ENCODE measurements at places on chromosomes 5 and 9.
A peak's percentile ranks its signal among the peaks of the same experiment; 100 is the strongest.

DNA sequence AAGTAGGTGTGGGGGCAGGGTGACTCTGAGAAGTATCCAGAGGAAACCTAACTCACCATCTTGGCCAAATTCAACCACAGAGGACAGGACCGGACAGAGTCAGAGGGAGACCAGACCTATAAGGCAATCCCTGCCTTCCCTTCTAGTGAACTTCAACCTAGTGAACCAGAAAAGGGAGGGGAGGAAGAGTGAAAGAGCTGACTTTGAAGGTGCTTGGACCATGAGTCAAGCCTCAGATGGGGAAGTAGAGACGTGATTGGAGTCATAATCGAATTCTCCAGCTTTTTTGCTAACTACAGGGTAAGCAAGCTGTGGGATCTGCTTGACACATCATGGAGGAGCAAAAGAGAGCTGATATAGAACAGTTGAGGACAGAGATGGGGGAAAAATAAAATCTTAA lies 18.8 kb upstream of the KIF2A start:
- peak; percentile 45 for DNase-seq

DNA sequence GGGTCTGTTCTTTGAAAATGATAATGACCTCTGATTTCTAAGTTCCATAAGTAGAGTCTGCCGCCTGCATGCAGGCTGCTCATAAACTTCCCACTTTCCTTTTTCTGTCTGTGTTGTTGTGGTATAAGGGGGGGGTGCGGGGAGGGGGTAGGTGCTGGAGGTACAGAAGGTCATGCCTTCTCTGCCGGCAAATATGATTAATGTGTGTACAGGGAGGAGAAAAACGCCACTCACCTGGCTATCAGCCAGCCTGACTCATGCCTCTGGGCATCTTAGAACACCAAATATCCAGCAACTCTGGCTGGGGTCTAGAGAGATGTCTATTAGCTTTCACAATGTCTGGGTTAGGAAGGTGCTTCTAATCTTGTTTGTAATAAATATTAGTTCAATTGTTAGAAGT lies 128.3 kb downstream of the EFNA5 start:
- no peak for DNase-seq

DNA sequence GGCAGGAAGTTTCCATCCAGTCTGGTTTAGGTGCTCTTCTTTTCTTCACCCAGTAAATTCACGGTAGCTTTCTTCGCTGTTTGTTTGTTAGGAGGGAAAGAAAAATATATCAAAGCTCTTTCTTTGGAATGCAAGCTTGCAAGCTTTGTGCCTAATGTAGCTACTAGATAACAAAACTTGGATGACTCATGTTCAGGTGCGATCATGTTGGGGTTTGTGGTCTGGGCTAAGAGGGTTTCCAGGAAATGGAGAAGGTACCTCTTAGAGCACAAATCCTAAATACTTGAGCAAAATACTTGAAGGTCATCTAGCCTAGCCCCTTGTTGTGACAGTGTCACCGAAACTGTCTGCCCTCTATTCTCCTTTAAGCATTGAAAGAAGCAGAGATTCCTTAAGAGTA lies 17.7 kb downstream of the SRP19 start:
- no peak for DNase-seq

DNA sequence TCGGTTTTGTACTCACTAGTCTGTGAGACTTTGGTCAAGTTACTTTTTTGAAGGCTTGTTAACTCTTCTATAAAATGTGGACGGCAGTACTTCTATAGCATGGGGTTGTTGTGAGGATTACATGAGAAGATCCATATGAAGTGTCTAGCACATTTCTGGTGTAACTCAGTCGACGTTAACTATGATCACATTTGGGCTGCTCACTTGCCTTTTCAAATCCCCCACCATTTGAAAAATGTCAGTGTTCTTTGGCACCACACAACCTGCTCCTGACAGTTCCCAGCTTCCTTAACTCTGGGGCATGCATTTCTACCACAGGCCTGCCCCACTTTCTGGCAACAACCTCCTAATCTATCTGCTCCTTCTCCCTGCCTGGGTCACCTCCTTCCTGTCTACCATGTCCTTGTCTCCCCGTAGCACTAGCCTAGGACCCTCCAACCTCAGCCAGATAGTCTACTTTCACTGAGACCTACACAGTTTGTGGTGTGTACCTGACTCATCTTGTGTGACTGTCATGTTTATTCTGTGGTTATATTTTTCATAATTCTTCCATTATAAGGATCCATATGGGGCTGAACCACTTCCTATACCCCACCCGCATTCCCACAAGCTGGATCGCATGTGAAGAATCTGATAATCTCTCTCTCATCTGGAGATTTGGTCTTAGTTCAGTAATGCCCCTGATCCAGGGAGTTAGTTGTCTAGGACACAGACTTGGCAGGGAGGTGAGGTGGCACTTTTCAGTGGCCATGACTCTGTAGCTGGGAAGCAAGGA lies 30.2 kb upstream of the BASP1 start:
- no peak for DNase-seq

- peak; percentile 93 for DNase-seq
Measured at GRCh38 chr9:89701221-89701798, 96.5 kb downstream of the GADD45G start.

- no peak for DNase-seq
Measured at GRCh38 chr5:82106756-82107155, 134.9 kb downstream of the ATG10 start.

- peak; percentile 89 for DNase-seq
Measured at GRCh38 chr9:14992081-14992480, 81.9 kb upstream of the FREM1 start.

DNA sequence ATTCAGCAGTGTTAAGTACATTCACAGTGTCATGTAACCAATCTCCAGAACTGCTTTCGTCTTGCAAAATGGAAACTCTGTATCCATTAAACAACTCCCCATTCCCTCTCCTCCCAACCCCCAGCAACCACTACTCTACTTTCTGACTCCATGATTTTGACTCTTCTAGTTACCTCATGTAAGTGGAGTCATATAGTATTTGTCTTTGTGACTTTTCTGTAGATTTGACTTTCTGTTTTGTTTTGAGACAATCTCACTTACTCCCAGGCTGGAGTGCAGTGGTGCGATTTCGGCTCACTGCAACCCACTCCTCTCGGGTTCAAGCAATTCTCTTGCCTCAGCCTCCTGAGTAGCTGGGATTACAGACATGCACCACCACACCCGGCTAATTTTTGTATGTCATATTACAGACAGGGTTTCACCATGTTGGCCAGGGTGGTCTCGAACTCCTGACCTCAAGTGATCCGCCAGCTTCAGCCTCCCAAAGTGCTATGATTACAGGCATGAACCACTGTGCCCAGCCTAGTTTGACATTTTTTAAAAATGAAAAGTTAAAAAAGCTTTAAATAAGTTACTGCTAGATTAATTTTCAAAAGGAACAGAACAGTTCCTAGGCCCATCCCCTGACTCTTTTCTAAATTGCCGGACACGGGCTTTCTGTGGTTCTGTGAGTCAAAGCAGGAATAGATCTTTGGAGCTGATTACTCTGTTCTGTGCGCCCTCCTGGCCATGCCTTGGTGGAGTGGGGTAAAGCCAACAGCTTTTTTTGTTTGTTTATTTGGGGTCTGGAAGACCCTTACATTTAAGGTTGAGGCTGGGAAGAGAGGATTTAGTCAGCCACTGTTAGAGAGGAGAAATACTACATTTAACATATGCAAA lies 59.3 kb downstream of the RALGPS1 start:
- no peak for DNase-seq

- DNase-seq = no peak
Measured at GRCh38 chr9:132182314-132183091, 20.6 kb downstream of the NTNG2 start.

- DNase-seq = no peak
Measured at GRCh38 chr9:99274495-99274894, 52.4 kb downstream of the SEC61B start.

GRCh38 chr9:108553111-108553635 lies 302.6 kb downstream of the ACTL7B start:
- DNase-seq = peak; percentile 28

GRCh38 chr5:81495286-81495685 lies 101.4 kb upstream of the ACOT12 start:
- no peak for DNase-seq

DNA sequence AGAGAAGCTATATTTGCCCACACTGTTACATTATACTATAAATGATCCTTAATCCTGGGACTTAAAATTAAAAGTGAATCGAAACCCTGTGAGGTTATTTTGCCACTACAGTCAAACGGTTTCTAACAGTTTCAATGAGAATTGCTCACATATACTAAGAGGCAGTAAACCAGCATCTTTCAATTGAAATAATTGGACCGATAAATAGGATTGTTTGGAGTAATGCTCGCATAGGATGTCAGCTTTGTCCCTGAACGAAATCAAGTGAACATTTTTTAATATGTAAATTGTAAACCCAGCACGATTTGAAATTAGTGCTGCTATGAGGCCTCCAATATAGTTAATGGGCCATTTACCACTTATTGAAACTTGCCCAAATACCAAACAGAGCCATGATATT lies 60.5 kb downstream of the ELAVL2 start:
- DNase-seq = no peak

DNA sequence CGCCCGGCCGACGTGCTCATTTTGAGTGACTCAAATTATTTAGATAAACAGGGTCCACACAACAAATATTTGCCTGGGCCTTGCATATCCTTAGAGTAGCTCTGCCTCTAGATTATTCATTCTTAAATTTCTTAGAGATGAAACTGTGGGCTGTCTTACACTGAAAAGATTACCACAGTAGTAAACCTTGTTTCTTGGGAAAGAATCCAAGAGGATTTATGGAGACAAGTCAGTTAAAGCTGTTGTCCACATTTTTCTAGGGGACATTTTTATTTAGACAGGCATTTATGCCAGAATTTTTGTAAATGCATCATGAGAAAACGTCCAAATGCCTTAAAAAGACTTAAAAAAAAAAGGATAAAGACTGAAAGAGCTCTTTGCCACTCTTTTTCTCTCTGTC lies 32.6 kb upstream of the RANBP3L start:
- no peak for DNase-seq

- no peak for DNase-seq
Measured at GRCh38 chr5:79759848-79760247, 70.2 kb downstream of the CMYA5 start.

DNA sequence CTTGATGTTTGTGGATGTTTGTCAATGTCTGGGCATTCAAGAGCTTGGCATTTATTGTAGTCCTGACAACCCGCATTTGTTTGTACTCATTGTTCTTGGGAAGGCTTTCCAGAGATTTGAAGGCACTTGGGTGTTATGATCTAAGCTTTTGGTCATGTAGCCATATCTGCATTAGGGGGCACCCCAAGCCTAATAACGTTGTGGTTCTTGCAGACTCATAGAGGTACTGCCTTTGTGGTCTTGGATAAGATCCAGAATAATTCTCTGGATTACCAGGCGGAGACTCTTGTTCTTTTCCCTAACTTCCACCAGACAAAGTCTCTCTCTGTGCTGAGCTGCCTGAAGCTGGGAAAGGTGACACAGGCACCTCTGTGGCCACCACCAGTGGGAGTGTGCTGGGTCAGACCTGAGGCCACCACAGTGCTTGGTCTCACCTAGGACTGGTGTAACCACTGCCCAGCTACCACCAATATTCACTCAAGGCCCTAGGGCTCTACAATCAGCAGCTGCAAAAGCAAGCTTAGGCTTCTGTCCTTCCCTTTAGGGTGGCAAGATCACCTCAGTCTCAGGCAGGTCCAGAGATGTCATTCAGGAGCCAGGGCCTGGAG lies 144.4 kb upstream of the TAS2R1 start:
- DNase-seq = no peak

- DNase-seq = no peak
Measured at GRCh38 chr9:135240222-135240621, 152.8 kb downstream of the OLFM1 start.

DNA sequence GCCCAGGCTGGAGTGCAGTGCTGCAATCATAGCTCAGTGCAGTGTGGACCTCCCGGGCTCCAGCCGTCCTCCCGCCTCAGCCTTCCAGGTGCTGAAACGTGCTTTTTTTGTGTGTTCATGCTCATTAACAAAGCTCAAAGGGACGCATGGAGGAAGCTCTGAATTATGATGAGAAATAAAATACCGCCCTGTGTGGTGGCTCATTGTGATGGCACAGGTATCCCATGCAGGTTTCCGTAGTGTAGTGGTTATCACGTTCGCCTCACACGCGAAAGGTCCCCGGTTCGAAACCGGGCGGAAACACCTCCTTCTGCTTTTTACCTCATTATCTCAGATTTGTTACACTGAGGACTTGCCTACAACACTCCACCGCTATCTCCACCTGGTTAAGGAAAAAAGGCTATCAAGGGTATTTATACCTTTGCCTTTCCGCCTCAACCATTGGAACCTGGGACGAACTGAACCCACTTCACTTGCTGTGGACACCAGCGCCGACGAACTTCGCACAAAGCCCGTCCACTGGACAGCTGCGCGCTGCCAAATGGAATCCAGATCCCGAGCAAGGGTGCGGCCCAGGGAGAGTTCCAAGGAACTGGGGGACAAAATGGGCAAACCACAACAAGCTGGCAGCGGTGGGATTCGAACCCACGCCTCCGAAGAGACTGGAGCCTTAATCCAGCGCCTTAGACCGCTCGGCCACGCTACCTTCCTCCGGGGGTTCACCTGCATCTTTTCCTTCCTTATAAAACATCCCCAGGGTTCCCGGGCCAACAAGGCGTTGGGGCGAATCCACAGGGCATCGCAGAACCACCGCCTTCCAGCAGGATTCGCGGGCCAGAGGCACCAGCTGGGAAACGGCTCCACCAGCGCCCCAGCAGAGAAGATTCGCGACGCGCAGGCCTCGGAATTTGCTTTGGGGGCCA lies 26.3 kb downstream of the OR2V2 start:
- no peak for DNase-seq

DNA sequence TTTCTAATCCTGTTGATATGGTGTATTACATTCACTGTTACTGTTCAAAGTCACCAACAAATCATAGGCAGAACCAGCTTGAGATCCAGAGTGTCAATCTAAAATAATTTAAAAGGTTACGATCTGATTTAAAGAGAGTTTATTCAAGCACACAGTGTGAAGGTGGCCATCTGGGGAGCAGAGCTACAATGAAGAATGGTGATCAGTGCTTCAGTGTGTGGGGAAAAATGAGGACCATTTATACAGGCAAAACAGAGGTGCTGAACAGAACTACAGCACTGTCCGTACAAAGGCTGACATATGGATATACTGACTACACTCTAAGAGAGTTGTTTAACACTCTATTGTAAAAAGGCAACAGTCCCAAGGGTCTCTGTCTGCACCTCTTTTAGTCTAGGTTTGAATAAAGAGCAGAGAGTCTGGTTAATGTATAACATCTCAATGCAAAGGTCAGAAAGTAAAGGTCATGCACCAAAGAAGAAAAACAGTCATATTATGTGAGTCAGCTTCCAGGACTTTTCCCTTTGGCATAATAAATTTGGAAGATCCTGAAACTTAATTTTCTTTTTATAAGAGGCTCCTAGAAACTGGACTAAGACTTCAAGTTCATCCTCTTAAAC lies 29.7 kb upstream of the TDRD7 start:
- DNase-seq = no peak

- no peak for DNase-seq
Measured at GRCh38 chr9:79604921-79605562, 33.3 kb downstream of the TLE4 start.

- no peak for DNase-seq
Measured at GRCh38 chr5:157150995-157151394, 8.3 kb upstream of the MED7 start.
